Tongue (tissue), 3 donors: ENCODE measurements at places on chromosomes 3 and 15. TPM values are rescaled to one million over a fixed set of nuclear protein-coding genes. Genes with fewer than 3 reads are reported as not detected.
A peak's percentile ranks its signal among the peaks of the same experiment; 100 is the strongest.

The ZNF710 gene
- 5.6 TPM for total RNA-seq

The SLC28A2 gene
- total RNA-seq = 0.10 TPM

The IL17RC gene
- total RNA-seq = 24.4 TPM

The RETNLB gene
- not detected for total RNA-seq

The TMIE gene
- total RNA-seq = not detected

The HIGD2B gene
- total RNA-seq = not detected

The SCAMP5 gene
- 0.62 TPM for total RNA-seq

The KCNH8 gene
- 0.21 TPM for total RNA-seq

- DNase-seq = no peak
Observed at GRCh38 chr3:37713818-37714204, 147.9 kb upstream of the CTDSPL start.

GRCh38 chr15:51625236-51625635 is 2.7 kb upstream of the DMXL2 start:
- no peak for DNase-seq

DNA sequence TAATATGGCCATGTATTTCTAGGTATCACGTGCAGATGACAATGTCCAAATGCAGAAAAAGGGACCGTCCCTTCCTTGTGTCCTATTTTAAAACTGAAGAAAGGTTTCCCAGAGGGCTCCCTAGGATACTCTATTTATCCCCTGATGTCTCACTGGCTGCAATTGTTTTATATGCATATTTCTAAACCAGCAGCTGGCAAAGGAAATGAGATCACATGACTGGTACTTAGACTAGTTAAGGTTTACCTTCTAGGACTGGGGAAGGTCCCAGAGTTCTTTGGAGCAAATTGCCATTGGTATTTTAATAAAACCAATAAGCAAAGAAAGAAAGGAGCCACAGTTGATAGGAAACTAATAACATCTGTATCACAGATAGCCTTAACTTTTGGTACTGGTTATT is 29.5 kb downstream of the GTF2E1 start:
- DNase-seq = no peak

DNA sequence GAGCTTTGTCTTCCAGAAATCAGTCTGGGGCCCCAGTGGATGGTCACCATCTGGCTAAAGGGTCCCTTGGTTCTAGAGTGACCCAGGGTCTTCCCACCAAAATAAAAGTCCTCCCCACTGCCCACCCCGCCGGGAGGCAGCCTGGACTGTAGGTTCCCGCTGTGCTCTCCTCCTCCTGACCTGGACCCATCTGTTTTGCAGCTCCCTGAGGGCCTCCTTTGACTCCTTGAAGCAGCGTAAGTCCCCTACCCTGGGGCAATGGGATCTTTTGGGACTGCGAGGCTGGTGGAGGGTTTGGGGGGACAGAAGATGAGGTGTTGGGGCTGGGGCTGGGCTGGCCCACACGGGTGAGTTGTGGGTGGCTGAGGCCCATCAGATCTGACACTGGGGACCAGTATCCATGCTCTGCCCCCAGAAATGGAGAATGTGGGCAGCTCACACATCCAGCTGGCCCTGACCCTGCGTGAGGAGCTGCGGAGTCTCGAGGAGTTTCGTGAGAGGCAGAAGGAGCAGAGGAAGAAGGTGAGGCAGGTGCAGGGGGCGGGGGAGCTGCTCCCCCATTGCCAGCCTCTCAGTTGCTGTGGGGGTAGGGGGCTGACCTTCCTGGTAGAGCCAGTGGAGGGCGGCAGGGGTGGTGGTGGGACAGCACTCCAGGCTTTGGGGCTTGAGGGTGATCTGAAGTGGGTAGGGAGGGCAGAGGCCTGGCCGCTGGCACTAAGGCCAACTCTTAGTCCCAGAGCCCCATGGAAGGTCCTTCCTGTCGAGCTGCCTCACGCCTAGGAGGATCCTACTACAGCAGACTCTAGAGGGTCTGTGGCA is 30.4 kb downstream of the PSTPIP1 start:
- DNase-seq = no peak

- no peak for DNase-seq
Observed at GRCh38 chr3:139136469-139137202, 91.9 kb upstream of the PRR23C start.

DNA sequence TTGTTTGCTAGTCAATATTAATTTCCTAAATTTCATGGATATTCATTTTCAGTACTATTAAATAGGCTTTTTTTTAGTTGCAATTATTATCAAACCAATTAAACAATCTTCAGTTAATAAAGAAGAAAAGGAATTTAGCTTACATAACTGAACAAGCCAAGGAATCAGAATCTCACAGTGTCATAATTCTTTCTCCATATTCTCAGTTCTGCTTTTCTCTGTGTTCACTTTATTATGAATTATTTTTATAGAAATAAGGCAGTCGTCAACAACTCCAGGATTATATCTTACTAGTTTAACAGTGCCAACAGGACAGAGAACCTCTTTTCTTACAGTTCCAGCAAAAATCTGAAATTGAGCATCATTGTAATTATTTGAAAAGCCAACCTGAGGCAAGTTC is 221.7 kb downstream of the CGGBP1 start:
- DNase-seq = no peak

DNA sequence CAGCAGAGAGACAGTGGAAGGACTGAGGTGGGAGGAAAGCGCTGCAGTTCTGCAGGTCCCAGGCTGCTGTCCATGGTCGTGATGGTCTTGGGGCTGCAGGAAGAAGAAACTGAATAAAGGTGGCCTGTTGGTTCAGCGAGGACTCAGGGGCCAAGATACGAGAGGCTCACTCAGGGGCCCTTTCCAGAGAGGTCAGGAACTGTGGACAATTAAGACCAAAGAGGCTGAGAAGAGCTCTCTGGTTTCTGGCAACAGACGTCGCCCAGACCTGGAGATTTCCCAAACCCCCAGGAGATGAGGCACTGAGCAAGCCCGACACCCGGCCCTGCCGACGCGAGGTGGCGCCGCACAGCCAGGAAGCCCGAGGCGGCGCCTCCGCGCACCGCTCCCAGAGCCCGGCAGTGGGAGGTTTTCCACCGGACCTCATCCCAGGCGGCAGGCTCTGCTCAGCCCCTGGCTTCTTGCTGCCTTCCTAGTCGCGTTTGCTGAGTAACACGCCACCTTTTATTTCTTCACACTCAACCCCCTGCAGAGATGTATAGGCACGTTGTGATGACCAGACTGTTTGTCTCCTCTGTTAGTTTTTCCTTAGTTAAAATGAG is 56.4 kb upstream of the ARRDC4 start:
- DNase-seq = peak; percentile 85

GRCh38 chr3:129594409-129594808 is 12.1 kb downstream of the PLXND1 start:
- peak; percentile 64 for DNase-seq

DNA sequence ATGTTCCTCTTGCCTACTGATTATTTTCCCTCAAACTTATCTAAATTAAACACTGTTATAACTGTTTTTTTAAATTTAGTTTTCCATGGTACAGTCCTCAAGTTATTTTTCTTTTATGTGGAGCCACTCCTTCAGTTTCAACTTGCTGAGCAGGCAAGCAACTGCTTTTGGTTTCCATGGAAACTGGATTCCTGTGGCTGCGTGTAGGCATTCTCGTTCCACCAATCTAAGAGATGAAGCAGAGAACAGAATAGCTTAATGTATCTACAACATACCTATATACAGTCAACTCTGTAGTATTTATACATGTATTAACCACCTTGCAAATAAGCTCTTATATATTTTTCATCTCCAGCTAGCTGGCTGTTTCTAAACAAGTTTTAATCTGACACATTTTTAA is 25.8 kb upstream of the ANXA2 start:
- peak; percentile 85 for DNase-seq

DNA sequence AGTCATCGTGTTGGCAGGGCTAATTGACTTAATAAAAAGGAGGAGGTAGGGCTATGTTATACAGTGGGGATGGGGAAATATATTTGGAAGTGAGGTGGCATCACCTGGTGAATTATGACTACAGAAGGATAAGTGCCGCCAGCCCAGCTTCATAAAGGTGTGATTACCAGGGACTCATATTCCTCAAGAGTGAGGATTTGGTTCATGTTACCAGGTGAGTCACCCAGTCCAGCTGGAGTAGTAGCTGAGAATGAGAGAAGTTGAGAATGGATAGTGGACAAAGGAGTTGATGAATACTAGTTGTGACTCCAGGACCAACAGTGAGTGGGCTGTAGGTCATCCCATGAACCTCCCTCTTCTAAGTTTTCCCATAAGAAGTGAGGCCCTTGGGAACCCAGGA is 143.0 kb upstream of the GALNT15 start:
- no peak for DNase-seq

- peak; percentile 83 for DNase-seq
Observed at GRCh38 chr15:82805994-82806406, at the start of gene FSD2. TSS of gene FSD2 (minus strand) at chr15:82806069. CDS start at chr15:82787390, 18,679 bp downstream.

DNA sequence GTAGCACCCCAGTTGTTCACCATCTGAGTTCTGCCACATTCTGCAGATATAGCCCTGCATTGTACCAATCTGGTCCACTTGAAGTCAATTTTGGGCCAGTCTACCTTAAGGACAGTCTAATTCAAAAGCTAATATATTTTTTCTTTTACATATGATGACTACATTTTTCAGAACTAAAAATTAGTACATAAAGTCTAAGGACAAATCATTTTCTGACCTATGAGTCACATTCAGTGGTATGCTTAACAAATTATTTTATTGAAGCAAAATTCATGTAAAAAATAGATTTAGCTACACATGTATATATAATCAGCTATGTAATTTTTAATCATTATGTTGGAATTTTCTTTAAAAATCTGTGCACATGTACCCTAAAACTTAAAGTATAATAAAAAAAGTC is 52.1 kb upstream of the IL12A start:
- DNase-seq = no peak

- DNase-seq = no peak
Observed at GRCh38 chr15:100710222-100710621, 107.8 kb downstream of the ASB7 start.

GRCh38 chr3:17980863-17981262 is 238.4 kb upstream of the TBC1D5 start:
- no peak for DNase-seq

- peak; percentile 88 for DNase-seq
Observed at GRCh38 chr3:120432150-120432860, 18.5 kb downstream of the FSTL1 start.

DNA sequence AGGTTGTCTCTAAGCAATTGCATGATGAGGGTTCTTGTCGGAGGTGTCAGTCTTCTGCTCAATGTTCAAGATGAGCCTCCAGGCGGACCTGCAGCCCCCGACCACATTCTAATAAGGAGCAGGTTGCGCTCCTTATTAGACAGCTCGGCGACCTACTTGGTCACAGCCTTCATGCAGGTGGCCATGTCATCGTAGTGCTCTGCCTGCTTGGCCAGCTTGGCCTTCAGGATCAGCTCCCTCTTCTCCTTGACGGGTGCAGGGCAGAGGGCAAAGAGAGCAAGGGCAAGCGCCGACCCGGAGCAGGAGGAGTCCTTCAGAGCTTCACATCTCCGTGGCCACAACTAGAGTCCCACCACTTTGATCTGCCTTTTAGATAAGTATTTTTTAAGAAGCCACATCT is 113.5 kb downstream of the RASA2 start:
- no peak for DNase-seq

DNA sequence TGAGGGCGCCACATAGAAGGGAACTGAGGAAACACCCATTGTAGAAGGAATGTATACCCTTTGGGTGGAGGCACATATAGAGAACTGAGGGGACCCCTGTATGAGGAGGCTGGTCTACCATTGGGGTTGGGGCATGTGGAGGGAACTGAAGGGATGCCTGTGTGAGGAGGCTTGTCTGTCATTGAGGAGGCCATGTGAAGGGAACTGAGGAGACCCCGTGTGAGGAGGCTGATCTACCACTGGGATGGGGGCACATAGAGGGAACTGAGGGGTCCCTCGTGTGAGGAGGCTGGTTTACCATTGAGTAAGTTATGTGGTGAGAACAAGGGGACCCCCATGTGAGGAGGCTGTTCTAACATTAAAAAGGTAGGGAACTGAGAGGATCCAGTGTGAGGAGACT is 156.1 kb downstream of the FBLN2 start:
- DNase-seq = no peak

GRCh38 chr15:76163457-76164295 is 103.9 kb downstream of the TMEM266 start:
- DNase-seq = peak; percentile 60

DNA sequence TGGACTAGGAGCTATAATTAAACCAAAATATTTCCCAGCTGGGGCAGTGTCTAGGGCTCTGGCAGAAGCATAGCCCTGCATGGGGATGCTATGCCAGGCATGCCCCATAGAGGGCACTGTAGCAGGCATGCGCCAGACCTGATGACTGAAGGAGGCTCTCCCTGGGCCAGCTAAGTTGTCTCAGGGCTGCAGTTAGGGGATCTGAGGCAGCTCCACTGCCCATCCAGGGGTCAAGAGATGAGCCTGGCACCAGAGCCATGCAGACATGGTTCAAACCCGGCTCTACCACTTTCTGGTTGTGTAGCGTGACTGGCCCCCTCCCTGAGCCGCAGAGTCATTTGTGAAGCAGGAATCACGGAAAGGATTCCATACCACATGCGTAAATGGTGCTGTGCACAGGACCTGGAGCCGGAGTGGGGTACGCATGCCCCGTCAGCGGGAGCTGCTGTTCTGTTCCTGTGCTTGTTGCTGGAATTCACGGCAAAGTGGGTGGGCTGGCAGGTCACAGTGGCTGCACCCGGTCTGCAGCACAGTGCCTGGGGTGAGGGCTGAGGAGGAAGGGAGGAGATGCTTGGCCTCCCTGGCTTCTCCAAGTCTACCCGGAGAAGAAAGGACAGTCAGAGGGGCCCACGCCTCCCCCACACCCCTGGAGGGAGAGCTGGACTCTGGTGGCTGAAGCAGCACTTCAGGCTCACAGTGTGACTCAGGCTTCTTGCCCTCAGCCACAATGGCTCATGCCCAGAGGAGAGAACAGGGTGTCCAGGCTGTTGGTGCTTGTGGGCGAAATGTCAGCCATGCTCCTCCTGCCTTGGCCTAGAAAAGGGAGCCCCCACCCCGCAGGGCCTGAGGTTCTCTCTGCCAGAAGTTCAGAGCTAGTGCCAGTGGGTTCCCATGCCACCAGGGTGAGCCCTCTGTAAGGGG is 43.1 kb downstream of the DNASE1L3 start:
- DNase-seq = peak; percentile 68

- DNase-seq = no peak
Observed at GRCh38 chr3:122660297-122660974, 20.2 kb upstream of the PARP14 start.

GRCh38 chr3:44099566-44100297 is 142.0 kb upstream of the TOPAZ1 start:
- no peak for DNase-seq

DNA sequence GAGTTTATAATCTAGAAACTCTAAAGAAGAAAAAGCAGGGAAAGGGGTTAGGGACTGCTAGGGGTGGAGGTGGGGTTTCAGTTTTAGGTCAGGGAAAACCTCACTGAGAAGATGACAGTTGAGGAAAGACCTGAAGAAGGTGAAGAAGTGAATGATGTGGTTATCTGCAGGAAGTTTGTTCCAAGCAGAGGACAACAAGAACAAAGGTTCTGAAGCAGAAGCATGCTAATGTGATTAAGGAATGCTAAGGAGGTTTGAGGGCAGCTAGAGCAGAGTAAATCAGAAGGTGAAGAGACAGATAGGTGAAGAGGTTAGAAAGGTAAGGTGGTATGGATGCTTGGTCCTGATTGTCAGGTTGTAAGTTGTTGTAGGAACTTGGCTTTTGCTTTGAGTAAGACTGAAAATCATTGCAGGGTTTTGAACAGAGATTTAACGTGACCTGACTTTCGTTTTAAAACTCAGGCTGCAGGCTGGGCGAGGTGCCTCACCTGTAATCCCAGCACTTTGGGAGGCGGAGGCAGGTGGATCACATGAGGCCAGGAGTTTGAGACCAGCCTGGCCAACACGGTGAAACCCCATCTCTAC is 8.6 kb downstream of the OXSR1 start:
- no peak for DNase-seq
